Amniotic epithelial cell (primary cell): ENCODE measurements at places on chromosomes 13 and 19.

GRCh38 chr13:60328073-60328472 is 68.9 kb upstream of the TDRD3 start:
- DNase-seq, result no peak

GRCh38 chr13:28047757-28048388 is 52.5 kb downstream of the FLT3 start:
- DNase-seq, result peak; percentile 55

- DNase-seq, result peak; percentile 53
Measured at GRCh38 chr19:18046059-18046718, 38.2 kb downstream of the ARRDC2 start.

- no peak for DNase-seq
Measured at GRCh38 chr13:38990693-38991092, at the start of gene STOML3. STOML3 (minus strand) TSS chr13:38990831; CDS start chr13:38990721, 110 bp downstream.

DNA sequence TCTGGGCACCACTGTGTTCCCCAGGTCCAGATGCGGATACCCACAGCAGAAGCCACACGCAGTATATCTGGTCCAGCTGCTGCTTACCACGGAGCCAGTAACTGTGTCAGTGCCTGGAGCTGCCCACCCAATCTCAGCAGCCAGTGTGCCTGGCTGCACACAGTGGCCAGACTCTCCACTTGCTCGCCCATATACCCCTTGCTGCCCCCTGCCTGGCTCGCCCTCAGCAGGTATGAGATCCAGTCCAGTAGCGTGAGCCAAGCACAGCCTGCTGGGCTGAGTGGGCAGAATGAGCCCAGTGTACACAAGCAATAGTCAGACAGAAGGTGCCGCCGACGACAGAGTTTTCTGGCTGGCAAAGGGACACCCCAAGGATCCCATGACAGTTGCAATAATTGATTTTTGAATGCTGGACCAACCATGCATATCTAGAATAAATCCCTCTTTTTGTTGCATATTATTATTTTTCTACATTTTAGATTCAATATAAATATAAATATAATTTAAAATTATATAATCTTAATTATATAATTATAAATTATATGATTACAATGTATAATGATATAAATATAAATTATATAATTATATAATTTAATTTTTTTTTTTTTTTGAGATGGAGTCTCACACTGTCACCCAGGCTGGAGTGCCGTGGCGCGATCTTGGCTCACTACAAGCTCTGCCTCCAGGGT is 918.8 kb upstream of the MIR17HG start:
- DNase-seq, result no peak

DNA sequence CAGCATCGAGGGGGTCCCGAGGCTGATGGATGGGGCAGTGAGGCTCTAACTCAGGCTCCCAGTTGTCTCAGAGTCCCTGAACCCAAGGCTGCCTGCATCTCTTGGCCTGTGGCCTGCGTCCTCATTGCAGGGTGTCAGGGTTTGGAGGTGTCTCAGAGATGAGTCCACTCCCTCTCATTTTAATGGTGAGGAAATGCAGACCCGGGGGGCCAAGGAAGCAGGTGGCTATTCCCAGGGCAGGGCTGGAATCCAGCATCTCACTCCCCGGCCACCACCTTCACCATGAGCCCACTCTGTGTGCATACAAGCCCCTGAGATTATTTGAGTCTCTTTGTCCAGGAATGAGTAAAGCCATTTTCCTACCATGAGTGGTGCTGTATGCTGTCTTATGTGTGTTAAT is 21.4 kb downstream of the TEX29 start:
- DNase-seq, result no peak

DNA sequence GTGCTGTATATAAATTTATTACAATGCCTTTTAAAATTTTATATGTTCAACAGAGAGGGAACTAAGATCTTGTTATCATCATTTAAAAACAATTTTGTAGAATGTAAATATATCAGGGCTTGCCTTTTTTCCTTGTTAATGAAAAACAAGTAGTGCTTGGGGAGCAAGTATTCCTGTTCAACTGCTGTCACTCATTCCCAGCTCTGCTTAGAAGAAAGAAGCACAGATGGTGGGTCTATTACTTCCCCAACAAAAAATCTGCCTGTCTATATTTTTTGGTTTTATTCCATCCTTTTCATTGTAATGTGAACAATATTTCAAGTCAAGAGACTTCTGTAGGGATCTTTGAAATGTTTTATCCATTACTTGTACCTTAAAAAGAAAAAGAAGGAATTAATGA is 503.9 kb downstream of the GPC5 start:
- DNase-seq, result no peak

DNA sequence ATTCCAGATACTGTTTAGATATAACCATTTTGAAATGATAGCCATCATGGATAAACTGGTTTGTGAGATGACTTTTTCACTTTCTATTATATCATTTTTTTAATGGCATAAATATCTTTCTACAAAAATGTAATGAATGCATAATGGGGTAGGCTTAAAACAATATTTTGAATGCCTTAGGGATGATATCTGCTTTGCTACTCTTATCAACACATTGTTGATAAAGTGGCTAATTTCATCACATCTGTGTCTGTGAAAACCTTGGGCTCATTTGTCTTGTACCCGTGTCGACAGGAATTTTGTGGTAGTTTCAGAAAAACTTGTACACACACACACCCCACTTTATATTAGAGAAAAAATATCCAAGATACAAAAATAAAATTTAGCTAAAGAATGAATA is 44.1 kb downstream of the SLITRK6 start:
- DNase-seq, result peak; percentile 18

DNA sequence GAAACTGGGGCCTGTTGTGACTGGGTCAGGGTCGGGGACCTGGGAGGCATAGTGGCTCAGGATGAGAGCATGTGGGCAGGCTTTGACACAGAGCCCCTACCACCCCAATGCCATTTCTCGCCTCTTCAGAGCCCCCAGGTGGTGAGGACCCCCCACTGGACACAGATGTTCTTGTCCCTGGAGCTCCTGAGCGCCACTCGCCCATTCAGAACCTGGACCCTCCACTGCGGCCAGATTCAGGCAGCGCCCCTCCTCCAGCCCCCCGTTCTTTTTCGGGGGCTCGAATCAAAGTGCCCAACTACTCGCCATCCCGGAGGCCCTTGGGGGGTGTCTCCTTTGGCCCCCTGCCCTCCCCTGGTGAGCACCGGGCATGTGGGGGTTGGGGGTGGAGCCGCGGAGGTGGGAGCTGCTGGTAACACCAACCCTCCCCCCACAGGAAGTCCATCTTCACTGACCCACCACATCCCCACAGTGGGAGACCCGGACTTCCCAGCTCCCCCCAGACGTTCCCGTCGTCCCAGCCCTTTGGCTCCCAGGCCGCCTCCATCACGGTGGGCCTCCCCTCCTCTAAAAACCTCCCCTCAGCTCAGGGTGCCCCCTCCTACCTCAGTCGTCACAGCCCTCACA is 10.4 kb downstream of the IGFLR1 start:
- DNase-seq, result no peak

GRCh38 chr13:50586414-50587083 is 256.9 kb downstream of the DLEU7 start:
- no peak for DNase-seq

GRCh38 chr19:48502350-48503018 is 9.2 kb downstream of the LMTK3 start:
- DNase-seq, result no peak

- DNase-seq, result no peak
Measured at GRCh38 chr13:58300224-58300623, 668.7 kb downstream of the PCDH17 start.

- peak; percentile 53 for DNase-seq
Measured at GRCh38 chr13:95660981-95661581, 15.9 kb upstream of the DNAJC3 start.

GRCh38 chr19:6524311-6524710 is 6.5 kb upstream of the TNFSF9 start:
- no peak for DNase-seq

- DNase-seq, result no peak
Measured at GRCh38 chr19:18049385-18049784, 37.3 kb downstream of the IL12RB1 start.

DNA sequence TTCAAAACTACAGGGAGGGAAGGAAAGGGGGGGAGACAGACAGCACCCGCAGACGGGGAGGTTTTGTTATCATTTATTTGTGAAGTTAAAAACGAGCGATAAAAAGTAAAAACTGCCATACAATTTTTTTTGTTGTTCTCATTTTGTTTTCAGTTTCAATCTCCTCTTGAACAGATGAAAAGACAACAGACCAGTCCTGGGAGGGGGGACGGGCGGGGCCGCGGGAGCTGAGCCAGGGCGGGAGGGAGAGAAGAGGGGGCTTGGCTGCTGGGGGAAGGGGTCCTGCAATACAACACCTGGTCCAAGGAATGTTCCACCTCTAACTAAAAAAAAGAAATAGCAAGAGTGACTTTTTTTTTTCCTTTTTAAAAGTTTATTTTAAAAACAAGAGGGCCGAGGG is 11.3 kb downstream of the KHSRP start:
- DNase-seq, result no peak

DNA sequence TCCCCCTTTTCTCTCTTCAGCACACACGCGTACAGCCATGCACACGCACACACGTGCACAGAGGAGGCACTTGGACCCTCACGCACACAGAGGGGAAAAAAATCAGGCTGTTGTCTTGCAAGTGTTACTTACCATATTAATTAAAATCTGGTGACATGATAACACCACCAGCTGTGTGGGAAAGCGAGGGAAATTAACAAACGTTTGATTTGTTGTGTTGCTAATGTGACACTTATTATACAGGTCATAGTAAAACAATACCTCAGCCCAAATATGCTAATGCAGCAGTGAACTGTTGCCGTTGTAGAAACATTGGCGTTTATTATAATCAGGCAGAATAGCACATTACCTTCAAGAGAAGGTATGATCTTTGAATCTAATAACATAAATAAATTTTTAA is 211.7 kb downstream of the TEX29 start:
- DNase-seq, result no peak

DNA sequence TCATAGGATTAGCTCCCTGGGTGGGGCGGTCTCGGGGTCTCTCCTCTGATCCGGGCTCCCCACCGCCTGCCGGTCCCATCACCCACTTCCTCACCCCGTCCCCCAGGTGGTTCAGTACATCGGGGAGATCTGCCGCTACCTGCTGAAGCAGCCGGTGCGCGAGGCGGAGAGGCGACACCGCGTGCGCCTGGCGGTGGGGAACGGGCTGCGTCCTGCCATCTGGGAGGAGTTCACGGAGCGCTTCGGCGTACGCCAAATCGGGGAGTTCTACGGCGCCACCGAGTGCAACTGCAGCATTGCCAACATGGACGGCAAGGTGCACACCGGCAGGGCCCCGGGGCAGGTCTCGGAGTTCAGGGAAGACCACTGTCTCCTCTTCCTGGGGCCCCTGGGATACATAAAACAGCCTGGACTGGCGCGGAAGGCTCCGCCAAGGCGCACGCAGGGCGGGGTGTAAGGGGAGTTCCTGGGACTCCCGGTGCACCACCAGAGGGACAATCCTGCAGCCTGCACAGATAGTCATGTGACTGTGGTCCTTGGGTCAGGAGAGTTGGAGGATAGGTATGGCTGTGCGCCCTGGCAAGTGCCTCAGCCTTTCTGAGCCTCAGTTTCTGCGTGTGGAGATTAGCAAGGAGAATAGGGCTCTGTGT is 14.2 kb upstream of the PGLS start:
- DNase-seq, result no peak

DNA sequence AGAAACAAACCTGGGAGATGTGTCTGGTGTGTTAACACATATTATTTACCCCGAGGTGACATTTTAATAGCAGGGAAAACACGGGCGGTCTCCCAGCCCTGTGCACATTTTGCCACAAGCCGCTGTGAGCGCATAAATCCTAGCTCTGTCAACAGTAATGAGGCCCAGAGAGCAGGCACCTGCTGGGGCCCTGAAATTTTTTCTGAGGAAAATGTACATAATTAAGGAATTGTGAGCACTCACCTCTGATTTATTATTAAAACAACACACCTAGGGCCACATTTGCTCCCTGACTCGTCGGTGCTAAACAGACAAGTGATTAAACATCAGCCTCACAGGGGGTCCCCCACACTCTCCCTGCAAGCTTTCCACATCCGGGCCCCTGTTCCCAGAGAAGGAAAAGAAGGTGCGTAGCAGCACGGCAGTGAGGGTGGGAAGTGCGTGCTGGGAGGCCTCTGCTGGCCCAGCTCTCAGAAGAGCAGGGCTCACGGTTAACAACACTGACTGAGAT is 616.3 kb downstream of the UQCRFS1 start:
- no peak for DNase-seq

GRCh38 chr19:10505583-10506229 is 2.5 kb upstream of the KEAP1 start:
- peak; percentile 66 for DNase-seq

DNA sequence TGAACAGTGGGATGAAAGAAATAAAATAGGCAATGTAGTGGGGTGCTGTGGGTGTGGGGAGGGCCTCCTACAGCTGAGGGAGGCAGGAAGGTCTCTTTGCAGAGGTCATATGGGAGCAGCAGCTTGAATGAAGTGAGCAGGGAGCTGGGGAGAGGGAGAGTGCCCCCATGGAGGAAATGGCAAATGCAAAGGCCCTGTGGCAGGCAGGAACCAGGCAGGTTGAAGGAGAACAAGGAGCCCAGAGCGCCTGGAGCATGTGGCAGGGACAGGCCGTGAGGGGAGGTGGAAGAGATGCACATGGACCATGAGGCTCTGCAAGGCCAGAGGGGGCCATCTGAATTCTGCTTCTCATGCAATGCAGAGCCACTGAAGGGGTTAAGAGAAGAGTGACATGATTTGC is 191.8 kb downstream of the URI1 start:
- no peak for DNase-seq

DNA sequence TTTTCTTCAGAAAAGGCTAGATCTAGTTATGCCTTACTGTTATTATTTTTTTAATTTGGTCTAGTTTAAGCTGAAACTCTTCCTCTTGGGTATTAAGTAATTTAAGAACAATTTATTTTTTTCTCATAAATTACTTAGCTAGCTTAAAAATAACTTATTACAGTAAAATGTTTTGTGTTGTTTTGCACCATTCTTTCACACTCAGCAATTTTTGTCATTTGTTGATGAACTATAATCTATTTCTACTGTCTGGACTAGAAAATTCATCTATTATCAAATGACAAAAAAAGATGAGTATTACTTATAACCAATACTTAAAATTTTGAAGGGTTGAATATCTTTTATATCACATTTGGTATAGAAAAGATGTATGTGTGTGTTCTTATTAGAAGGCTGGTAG is 1.6 kb upstream of the LPAR6 start:
- DNase-seq, result no peak

- peak; percentile 1 for DNase-seq
Measured at GRCh38 chr19:20247016-20247683, 80.1 kb downstream of the ZNF486 start.

DNA sequence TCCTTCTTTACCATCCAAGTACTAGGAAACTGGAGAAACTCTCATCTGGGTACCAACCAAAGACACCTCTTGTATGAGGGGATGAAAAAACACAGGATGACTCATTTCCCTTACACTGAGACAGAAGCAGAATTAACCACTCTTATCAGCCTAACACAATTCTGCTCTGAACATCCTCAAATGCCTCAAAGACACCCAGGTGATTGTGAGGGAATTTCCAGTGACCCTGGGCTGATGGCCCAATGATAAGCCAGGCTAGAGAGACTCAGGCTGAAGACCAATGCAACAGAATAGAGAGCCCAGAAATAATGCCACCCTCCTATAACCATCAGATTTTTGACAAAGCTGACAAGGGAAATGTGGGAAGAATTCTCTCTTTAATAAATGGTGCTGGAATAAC is 7.0 kb downstream of the ZNF737 start:
- no peak for DNase-seq
